Midbrain (tissue), 1 donor: ENCODE measurements at places on chromosomes 7 and 10.
A peak's percentile ranks its signal among the peaks of the same experiment; 100 is the strongest.

- DNase-seq = no peak
Observed at GRCh38 chr10:119441151-119441821, 101.2 kb downstream of the RGS10 start.

- no peak for DNase-seq
Observed at GRCh38 chr10:8037941-8038894, 16.3 kb upstream of the GATA3 start.

DNA sequence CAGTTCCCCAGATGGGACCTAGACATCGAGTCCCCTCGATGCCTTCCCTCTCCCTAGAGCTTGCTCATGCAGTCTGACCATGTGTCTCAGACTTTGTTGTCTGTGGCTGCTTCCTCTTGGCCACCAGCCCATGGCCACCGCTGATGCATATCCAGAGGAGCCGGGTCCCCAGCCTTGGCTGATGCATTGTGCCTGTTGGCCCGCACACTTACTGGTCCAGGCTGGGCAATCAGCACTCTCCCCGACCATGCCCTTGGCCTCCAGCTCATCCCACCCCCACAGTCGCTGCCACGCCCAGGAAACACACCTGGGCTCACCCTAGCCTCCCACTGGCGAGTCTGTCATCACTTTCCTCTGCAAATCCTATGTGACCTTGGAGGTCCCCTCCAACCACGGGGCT is 10.1 kb downstream of the NPC1L1 start:
- no peak for DNase-seq

- DNase-seq = no peak
Observed at GRCh38 chr7:155963356-155963755, 151.1 kb upstream of the SHH start.

- peak; percentile 39 for DNase-seq
Observed at GRCh38 chr10:104339469-104340110, 1.3 kb upstream of the ITPRIP start.

DNA sequence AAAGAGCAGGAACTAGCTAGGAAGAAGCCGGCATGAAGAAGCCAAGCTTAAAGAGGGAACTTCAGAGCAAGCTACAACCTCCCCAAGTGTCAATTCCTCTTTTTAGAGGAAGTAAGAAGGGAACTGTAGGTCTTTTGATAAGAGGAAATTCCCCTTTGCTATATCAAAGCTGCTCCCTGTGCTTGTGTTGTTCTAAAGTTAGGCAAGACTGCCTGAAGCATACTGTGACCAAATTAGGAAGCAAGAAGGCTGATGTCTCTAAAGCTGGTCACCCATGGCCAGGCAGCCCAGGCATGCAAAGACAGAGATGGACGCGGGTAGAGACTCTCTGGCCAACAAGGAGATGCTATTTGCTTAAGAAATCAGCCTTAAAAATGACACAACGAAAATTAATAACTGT is 87.9 kb downstream of the RNF216 start:
- peak; percentile 61 for DNase-seq

DNA sequence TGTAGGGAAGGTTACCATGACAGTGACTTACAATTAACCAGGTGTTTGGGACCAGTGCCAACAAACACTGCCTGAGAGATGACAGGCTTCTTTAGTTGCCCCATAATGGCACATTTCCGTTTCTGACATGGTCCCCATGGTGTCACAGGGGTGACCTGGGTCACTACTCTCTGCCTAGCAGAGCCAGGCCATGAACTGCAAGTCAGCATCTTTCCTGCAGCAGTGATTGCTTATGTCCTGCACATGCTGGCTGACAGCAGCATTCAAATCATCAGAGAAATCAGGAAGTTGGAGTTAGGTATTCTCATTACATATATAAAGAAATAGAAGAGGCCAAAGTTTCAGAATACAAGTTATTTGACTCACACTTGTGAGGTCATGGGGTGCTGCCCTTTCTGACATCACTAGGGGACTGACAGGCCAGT is 47.1 kb upstream of the ZNRF2 start:
- DNase-seq = no peak

DNA sequence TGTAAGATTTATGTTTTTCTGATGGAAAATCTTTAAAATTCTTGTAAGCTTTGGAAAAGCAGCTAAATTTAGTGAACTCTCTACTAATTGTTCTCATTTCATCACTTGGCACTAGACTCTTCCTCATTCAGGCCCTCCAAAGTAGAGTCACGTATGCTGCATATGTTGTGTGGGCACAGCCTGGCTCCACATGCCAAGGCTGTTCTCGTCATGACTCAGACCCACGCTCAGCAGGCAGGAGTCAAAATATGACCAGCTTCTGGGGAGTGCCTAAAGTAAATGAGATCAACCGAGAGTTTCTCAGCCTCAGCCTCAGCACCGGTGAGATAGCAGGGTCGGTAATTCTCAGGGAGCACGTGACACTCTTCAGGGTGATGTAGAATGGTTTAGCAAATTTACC is 1672.9 kb downstream of the REEP3 start:
- DNase-seq = no peak

DNA sequence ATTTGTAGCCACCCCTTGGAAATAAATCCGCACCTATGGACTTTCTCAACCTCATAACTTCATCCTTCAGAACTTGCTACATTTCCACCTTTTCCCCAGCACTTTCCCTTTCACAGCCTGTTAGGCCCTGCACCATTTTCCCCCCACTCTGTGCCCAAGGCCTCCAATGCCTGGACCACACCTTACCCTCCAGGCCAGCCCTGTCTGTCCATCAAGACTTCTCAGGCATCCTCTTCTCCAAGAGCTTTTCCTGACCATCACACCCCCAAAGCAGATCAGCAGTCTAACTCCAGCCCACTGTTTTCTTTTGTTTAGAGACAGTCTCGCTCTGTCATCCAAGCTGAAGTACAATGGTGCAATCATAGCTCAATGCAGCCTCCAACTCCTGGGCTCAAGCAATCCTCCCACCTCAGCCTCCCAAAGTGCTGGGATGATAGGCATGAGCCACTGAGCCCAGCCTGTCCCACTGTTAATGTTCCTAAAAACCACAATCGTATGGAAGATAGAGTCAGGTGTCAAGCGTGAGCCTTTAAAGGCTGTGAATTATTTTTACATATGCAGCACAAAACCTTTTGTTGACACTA is 116.8 kb downstream of the PARD3 start:
- DNase-seq = no peak

DNA sequence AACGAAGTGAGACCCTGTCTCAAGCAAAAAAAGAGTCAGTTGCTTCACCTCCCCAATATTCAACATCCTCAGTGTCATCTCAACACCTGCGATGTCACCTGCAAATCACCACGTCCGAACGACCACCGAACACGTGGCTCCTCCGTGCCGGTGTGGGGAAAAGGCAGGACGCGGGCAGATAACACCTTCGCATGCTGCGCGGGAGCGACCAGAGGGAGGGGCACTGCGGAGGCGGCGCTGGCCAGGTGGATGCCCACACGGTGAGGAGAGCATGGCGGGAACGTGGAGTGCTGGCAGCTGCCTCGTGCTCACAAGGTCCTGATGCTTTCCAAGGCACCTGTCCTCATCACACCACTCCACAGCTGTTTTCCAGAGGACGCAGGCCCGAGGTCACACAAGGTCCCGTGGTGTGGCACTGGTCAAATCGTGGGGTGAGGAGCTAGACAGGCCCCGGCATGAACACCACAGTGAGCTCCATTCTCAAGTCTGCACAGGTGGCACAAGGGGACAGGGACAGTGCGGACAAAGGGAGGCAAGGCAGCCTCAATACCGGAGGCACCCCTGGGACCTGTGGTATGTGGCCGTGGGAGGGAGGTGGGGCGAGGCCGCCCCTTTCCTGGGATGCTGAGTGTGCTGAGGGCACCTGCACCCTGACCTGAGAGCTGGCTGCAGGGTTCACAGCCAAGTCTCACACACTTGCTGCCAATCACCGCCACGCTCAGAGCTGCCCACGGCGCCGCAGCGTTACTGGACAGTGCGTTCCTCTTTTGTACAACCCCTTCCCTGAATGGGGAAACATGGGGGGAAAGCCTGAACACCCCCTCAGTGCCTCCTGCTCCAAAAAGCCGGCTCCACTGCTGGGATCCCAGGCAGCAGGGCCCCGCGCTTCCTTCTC is 13.0 kb downstream of the TUBGCP2 start:
- DNase-seq = no peak

DNA sequence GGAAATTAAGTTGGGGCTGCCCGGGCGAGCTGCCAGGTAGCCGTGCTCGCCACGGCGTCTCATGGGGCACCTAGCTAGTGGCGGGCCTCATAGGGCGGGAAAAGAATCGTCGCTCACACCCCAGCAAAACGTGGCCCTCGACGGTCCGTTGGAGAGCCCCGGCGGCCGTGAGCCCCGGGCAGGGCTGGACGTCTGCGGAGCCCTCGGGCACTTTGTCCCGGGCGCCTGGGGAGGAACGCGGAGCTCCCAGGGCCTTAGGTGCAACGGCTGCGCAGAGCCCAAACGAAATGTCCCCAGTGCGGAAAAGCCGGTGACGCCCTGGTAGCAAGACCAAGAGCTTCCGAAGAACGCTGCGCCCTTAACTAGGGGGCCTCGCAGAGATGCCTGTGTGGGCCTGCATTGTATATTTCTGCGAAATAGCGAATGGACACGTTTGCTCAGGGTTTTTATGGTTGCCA is 866 bp upstream of the SFMBT2 start:
- DNase-seq = no peak

GRCh38 chr10:132827423-132827789 is 41.5 kb upstream of the NKX6-2 start:
- DNase-seq = no peak

DNA sequence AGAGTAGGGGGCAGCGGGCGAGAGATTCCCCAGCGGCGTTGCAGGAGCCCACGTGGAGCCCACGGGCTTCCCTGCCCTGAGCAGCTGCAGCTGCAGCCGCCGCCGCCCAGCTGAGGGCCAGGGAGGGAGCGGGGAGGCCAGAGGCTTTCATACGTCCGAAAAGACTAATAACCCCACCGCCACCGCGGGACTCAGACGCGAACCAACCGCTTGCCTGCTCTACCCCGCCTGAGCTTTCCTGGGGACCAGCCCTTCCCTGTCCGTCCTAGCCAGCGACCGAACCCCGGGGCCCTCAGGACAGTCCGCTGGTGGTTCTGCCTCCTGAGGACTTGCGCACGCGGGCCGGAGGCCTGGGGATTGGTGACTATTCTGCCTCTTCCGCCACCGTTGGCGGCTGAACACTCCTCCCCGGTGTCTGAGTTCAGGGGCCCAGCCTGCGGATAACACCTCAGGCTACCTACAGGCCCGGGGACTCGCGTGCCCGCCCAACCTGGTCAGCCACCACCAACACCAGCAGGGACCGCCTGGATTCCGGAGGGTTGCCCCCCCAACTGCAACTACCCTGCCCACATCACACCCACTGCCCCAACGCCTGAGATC is 18.4 kb downstream of the IFT22 start:
- DNase-seq = no peak

DNA sequence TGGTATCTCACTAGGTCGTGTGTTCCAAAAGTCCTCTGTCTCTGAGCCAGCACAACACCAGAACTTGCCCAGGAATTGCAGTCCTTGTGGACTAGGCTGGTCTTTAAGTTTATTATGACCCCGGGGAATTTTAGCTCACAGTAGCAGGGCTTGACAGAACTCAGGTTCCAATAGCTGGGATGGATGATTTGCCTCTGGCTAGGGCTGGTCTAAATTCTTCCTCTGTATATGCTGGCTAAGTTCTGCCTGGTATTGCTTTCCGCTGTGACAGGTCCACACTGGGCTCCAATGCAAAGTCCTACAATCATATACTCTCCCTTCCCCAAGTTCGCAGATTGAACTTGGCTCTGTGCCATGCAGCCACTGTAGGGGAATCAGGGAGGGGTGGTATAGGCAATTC is 52.5 kb downstream of the FAS start:
- DNase-seq = no peak

DNA sequence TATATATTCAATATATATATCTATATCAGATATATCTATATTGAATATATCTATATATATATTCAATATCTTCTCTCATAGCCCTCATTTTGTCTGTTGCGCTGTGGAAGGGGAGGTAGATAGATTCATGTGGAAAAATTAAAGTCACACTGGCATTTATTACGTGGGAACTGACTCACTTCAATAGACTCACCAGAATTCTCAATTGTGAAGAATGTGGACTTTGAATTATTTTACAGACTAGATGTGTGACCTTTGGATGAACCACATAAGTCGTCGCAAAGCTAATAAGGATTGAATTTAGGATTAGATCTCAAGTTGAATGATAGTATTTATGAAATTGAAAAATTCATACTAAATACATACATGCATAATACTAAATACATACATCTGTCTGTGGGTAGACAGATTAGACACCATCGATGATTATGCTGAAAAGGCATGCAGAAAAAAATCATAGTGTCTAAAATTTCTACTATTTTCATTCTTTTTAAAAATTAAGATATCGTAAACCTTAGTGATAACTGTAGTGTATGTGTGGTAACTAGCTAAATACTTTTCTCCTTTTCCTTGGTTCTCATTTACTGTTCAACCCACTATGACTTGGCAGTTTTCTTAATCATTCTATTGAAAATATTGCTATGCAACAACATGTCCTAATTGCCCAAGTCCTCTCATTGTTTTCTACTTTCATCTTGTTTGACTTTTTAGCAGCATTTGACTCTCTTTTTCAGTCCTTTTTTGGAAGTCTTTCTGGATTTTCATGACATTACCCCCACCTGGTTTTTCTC is 61.8 kb upstream of the A1CF start:
- DNase-seq = no peak

- no peak for DNase-seq
Observed at GRCh38 chr7:151246102-151246850, 2.2 kb downstream of the SMARCD3 start.

DNA sequence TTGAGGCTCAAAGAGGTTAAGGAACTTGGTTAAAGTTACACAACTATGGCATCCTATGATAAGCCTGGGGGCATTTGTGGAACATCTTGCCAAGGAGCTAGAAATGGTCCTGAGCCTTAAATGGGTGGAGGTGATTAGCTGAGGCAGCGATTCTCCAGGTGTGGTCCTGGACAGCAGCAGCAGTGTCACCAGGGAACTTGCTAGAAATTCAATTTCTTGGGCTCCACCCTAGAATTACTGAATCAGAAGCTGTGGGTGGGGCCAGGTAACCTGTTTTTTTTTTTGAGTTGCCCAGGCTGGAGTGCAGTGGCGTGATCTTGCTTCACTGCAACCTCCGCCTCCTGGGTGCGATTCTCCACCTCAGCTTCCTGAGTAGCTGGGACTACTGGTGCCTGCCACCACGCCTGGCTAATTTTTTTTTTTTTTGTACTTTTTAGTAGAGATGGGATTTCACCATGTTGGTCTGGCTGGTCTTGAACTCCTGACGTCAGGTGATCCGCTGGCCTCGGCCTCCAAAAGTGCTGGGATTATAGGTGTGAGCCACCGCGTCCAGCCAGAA is 13.1 kb downstream of the RPS24 start:
- DNase-seq = no peak

DNA sequence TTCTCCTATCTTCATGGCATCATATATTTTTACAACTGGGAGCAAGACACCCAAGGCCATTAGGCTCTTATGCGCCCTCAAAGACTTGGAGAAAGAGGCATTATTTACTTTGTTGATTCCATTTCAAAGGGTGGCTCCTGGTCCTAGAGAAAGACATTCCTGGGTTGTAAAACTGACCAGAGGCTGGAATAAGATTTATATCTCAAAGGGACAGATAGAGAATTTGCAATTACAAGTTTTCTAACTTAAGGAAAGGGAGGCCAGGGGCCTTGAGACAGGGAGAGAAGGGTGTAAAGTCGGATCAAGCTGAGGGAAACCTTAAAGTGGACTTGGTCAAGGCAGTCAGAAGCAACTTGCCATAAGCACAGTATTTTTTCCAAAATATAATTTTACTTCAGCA is 1086.0 kb downstream of the SORCS3 start:
- DNase-seq = no peak
